ENCODE measurements at places on chromosomes 3 and 15.

DNA sequence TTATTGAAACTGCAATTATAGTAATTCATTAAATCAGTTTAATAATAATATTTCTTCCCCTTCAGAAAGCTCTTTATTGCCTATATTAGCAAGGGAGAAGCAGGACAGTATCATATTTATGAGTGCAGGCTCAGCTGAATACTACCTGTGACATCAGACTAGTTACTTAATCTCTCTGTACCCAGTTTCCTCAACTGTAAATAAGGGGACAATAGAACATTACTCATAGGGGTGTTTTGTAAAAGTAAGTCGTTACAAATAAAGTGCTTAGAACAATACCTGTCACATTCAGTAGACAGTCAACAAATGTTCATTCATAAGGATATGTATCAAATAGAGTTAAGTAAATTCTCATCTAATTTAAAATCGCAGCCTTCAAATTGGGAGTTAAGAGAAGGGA lies 12.1 kb upstream of the VPS39 start:
- DNase-seq = no peak

GRCh38 chr15:52551762-52552161 lies 17.1 kb downstream of the ARPP19 start:
- no peak for DNase-seq

DNA sequence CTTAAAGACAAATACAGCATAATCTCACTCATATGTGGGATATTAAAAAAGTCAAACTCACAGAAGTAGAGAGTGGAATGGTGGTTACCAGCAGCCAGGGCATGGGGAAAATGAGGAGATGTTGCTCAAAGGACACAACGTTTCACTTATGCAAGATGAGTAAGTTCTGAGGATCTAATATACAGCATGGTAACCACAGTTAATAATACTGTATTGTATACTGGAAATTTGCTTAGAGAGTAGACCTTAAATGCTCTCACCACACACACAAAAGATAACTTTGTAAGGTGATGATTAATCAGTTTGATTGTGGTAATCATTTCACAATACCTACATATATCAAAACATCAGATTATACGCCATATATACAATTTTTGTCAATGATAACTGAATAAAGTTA lies 60.0 kb downstream of the MYH15 start:
- no peak for DNase-seq

DNA sequence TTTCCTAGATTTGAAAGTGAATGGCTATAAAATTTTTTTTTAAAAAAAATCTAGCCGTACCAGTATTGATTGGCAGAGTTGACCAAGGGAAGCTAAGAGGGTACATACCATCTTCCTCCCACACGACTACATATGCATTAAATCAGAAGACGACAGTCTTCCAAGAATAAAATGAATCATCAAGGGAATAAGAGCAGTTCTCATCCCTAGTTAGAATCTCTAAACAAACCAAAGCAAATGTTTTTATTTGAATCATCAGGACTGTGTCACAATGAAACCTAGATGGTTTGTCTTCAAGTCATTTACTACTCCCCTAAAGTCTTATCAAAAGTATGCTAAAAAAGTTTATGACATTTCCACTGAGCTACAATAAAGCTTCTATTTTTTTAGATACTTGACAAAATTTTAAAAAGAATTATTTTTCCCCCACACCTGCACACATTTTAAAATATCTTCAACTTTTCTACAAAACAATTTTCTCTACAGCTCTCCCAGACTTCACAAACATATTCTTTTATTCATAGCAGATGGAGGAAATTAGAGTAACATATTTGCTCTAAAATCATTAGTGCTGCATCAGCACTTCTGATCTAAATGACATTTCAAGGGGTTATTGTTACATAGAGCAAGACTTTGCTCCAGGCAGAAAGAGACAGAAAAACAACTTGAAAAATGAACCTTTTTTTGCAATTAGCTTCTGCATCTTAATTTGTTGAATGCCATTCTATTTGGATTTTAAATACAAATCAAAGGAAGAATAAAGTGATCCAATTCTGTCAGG lies 547.1 kb downstream of the FHIT start:
- no peak for DNase-seq

DNA sequence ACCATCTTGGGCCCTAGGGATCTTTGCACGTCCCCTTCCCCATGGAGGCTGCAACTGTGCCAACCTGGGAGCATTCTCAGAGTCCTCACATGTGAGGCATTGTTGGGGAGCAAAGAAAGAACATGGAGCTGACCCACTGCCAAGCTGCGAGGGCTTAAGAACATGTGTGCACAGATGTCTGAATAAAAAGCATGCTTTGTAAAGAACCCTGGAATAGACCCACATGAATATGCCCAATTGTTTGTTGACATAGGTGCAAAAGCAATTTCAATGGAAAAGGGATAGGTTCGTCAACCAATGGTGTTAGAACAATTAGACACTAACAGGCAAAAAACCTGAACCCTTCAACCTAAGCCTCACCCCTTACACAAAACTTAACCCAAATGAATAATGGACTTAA lies 9.3 kb downstream of the PGPEP1L start:
- DNase-seq = no peak

- no peak for DNase-seq
Measured at GRCh38 chr3:88059380-88060170, 520 bp downstream of the ZNF654 start.

DNA sequence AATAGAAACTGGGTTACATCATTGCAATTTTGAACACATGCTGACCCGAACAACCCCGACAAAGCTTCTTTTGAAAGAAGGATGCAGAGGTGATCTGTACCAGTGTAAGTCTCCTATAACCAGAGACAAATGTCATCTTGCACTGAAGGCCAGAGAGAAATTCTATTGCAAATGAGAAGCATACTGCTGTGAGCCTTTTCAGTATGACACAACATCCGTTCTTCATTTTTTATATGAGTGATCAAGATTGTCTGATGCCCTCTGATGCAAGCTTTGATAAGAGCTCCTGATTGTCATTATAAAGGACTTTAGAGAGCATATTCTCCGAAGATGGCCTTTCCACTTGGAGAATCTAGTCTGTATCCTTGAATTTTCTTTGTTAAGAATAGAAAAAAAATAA lies 36.9 kb downstream of the PCOLCE2 start:
- no peak for DNase-seq

- DNase-seq = no peak
Measured at GRCh38 chr3:158773845-158774830, 27.7 kb upstream of the MFSD1 start.

DNA sequence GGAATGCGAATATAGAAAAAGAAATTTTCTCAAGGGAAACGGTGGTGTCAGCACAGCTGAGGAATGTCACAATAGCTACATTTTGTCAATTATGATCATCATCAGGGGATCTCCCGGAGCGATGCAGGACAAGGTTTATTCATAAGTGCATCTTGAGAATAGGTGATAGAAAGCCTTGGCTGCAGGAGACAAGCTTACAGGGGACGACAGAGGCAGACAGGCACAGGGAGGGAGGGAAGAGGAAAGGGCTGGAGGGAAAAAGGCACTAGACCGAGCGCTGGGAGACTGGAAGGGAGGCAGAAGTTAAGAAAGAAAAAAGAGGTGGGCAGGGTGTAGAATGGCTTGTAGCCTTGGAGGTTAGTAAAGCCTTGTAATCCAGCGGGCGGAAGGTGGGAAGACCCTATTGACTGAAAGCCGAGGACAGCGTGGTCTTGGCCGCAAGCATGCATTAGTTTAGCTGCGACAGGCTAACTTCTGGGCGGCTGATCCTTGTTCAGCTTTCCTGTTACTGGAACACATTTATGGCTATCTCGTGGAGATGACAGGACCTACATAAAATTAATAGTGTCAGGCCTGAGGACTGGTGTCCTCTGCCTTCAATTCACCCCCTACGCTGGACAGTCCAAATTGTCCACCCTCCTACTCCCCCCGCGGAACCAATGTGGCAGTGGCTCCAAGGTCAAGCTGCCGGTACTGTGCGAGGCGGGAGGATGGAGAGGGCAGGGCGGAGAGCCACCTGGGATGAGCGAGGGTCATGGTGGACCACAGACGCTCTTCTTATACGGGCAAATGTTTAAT lies 1.4 kb upstream of the NECTIN3 start:
- no peak for DNase-seq

Measured in NCI-H1092 (cell line).